ENCODE measurements at places on chromosomes 5 and 9.

DNA sequence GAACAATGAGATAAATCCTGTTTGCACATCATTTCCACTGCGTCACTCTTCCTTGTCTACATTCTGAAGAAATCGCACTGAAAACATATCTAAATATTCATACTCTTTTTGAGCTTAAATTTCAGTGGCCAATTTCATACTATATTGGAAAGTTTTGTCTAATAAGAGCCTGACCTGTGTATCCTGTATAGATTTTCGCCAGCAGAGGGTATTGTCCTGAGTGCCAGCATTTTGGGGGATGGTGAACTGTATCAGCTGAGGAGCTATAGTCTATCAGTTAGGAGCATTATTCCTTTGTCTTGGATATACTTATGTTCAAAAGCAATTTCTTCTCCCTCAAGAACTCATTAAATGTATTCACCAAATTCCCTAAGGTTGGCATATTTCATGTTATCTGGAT, 102.3 kb downstream of the SEMA6A start:
- DNase-seq: no peak

- DNase-seq: peak; percentile 63
Measured at GRCh38 chr5:151093476-151093889, 12.6 kb upstream of the TNIP1 start.

GRCh38 chr5:95244479-95244878, 40.4 kb downstream of the MCTP1 start:
- DNase-seq: no peak

DNA sequence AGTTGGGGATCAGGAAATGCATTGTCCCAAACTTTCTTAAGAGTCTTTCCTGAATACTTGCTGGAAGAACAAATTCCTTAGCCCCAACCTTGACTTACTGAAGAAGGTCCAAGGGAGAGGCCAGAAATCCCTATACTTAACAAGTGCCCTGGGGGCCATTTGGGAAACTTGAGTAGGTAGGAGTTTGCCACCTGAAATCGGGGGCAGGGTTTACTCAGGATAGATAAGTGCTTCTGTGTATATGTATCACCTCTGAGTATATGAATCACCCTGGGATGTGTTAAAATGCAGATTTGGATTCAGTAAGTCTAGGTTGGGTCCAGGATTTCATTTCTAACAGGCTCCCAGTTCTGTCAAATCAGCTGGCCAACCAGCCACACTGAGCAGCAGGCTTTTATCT, 47.9 kb upstream of the MYO10 start:
- no peak for DNase-seq

DNA sequence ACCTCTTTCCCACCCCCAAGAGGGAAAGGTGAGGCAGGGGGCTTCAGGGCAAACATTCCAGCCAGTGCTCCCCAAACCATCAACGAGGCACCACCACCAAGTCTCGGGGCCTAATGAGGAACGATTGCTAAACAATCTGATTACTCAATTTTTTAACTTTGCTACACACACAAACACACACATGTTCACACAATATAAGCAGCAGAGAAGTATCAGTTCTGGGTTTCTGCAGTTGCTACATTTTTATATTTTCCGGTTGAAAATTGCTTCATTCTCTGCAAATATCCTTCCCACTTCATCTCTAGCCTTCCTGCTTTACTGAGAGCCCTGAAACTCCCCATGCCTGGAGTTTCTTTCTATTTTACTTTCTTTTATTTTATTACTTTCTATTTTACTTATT, 60.2 kb downstream of the FEM1C start:
- no peak for DNase-seq

DNA sequence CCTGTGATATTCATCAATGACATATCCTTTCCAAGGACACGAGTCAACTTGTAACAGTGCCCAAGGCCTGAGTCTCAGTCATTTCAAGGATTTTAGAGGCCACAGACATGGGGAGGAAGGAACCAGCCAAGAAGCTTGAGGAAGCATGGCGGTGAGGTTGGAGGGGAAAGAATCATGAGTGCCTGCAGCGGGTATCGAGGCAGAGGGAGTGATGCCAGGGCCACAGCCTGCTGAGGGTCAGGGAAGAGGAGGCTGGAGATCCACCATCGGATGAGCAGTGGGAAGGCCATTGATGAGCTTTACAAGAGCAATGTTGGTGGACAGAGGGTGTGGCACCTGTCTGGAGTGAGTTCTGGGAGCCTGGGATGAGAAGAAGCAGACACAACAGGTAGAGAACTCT, 88.5 kb upstream of the IER5L start:
- no peak for DNase-seq
